Stimulated activated CD8-positive, alpha-beta memory T cell treated with anti-CD3 and anti-CD28 coated beads, Interleukin-7, amount 100 ng/mL, for 4 hours (primary cell): ENCODE measurements at places on chromosomes 13 and 19.

- no peak for DNase-seq
These were observed 4.3 kb upstream of the USF2 start for GRCh38 chr19:35264268-35265125.

DNA sequence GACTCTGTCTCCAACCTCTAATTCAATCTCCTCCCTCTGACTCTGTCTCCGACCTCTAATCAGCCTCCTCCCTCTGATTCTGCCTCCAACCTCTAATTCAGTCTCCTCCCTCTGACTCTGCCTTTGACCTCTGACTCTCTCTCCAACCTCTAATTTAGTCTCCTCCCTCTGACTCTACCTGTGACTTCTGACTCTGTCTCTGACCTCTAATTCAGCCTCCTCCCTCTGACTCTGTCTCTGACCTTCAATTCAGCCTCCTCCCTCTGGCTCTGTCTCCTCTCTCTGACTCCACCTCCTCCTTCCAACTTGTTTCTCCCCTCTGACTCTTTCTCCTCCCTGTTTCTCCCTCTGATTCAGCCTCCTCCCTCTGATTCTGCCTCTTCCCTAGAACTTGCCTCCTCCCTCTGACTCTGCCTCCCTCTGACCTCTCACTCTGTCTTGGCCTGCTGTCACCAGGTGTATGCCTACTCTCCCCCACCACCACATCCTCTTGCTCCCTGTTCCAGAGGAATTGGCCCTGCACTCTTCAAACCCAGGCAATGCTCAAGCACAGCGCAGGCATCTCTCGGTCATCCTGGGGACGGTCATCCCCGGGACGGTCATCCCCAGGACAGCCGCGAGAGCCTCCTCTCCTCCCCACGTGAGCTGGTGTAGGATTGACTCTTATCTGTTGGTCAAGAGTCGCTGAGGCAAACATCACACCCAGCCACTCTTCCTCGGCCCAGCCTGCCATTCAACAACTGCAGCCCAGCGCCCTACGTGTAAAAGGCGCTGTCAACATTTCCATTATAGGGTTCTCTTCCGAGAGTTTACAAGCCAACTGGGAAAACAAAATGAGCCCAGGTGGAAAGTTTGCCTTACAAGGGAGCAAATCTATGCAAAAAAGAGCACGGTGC lies 60.2 kb downstream of the ZIC5 start:
- DNase-seq: no peak

DNA sequence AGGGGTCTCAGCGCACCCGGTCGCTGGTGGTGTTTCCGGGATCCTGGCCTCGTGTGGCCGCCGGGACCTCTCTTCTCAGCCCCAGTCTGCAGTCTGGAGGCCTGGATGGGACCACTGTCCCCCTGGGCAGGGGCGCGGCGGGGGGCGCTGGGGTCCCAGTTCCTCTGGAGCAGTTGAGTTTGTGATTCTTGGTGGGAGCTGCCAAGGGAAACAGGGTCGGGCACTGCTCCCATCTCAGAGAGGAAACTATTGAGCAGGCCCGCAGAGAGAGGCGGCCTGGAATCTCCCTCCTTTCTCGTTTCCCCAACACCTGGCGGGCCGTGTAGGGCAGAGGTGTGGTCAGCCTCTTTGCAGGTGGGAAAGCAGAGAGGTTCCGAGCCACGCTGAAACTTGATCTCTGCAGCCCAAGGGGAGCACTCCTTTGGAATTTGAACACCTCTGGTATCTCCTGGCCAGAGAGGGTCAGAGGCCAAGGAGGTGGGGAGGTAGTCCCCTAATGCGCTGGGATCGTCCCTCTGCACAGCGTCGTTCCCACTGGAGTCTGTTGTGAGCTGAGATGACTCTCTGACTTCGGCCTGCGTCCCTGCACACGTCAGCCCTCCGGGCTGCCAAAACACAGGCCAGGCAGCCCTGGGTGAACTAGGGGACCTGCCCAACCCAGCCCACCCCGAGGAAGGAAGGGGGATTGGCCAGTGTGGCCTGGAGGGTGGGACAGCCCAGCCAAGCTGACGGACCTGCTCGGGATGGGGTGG lies 741 bp downstream of the PLEKHF1 start:
- DNase-seq: no peak

- DNase-seq: no peak
These were observed 82.0 kb downstream of the COL4A1 start for GRCh38 chr13:110225003-110225402.

DNA sequence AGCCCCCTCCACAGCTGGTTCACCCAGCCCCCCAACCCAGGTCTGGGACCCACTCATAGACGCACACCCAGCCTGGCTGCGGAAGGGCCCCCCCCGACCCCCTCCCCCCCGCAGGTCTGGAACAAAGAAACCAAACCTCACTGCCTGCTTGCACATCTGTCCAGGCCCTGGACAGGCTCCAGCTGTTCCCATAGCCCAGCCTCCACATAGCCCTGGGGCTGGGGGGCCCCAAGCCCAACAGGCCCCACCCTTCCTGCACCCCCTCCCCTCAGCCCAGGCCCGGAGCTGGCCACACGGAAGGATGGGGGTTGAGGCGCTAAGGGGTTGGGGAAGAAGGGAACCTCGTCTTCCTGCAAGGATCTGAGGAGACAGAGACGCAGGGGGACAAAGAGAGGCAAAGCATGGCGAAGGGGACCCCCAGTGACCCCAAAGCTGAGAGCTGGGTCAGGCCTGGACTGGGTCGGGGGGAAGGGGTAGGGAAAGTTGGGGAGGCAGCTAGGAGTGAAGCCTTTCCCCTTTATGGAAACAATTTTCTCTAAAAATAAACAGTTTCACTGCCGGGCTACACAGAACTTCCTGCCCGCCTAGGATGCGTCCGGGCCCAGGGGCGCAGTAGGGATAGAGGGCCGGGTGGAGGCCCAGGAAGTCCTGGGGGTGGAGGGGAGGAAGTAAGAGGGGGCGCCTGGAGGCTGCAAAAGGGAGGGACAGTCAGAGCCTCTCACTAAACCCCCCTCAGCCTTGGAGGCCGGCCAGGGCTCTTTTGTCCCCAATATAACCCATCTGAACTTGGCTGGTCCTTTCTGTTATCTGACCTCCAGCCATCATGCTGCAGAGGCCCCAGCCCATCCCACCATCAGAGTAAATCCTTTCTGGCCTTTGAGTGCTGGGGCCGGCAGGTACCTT lies 2.4 kb downstream of the KANK2 start:
- DNase-seq: no peak
